ENCODE measurements at places on chromosomes 7 and 10.

DNA sequence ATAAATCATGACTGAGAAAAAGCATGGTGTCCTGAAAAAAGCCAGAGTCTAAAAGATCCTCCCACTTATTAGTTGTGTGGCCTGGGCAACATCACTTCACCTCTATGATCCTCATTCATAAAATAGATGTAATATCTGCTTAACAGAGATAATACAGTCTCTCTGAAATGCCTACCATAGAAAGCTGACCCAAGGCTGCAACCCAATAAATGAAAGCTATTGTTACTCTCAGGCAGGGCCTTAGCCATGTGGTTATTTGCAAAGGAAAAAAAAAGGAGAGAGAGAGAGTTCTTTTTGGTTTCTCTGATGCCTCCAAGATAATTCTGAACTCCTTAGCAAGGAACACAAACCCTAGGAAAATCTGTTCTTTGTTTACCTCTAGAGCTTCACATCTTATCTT is 7.9 kb downstream of the FAM13C start:
- no peak for DNase-seq

GRCh38 chr10:80686734-80687475 is 149.2 kb downstream of the SH2D4B start:
- no peak for DNase-seq

DNA sequence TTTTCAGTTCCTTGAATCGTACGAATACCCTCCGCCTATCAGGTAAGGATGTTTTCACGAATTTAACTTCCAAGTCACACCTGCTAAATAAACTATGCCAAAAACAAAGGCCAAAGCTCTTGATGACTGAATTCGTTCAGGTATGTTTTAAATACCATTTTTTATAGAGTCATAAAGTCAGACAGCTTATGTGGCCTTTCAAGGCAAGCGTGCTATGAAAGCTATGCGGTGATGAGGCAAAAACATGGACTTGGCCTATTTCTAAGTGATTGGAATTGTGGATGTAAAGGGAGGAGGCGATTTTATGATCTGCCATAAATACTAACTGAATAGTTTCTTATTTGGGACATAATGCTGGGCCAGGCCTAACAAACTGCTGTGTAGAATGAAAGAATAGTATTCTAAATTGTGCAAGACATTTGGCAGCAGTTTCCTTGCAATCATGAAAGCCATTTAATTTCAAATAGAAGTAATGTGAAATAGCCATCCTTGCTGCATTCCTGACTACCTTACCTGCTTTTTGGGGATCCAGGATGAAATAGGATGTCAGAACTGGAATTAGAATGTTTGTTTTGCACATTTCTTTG is 14.0 kb downstream of the SLC39A12 start:
- DNase-seq, result no peak

GRCh38 chr7:47885987-47886811 is 62.1 kb downstream of the PKD1L1 start:
- DNase-seq, result no peak

DNA sequence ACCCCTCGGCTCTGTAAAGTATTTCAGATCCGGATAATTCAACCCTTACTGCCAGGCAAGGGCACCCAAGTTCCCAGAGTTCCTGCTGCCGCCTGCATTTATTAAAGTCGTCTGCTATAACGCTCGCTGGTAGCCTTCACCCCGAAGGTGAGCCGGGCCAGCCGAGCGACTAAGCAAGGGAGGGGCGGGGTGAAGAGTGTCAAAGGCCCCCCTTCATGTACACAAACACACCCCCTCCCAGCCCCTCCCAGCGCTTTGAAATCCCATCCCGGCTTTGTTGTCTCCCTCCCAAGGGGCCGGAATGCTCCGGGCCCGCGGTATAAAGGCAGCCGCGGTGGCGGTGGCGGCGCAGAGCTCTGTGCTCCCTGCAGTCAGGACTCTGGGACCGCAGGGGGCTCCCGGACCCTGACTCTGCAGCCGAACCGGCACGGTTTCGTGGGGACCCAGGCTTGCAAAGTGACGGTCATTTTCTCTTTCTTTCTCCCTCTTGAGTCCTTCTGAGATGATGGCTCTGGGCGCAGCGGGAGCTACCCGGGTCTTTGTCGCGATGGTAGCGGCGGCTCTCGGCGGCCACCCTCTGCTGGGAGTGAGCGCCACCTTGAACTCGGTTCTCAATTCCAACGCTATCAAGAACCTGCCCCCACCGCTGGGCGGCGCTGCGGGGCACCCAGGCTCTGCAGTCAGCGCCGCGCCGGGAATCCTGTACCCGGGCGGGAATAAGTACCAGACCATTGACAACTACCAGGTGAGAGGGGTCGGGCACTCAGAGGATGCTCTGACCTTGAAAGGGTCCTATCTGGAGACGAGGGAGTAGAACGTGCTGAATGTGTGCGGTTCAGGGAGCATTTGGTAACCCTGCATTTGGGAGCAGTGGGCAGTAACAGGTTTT is at the start of gene DKK1:
TSS of gene DKK1 (plus strand) at position 349 of the 889 bp plus-strand sequence. CDS start at position 503, 154 bp downstream.
- DNase-seq, result peak; percentile 81

GRCh38 chr10:127142136-127142535 is 54.3 kb downstream of the INSYN2A start:
- no peak for DNase-seq

- DNase-seq, result no peak
These were observed 2.0 kb downstream of the LDB3 start for GRCh38 chr10:86670290-86670811.

- DNase-seq, result no peak
These were observed 167.9 kb downstream of the LCOR start for GRCh38 chr10:96999987-97000386.

GRCh38 chr10:116748041-116748440 is 5.7 kb upstream of the HSPA12A start:
- DNase-seq, result peak; percentile 83

DNA sequence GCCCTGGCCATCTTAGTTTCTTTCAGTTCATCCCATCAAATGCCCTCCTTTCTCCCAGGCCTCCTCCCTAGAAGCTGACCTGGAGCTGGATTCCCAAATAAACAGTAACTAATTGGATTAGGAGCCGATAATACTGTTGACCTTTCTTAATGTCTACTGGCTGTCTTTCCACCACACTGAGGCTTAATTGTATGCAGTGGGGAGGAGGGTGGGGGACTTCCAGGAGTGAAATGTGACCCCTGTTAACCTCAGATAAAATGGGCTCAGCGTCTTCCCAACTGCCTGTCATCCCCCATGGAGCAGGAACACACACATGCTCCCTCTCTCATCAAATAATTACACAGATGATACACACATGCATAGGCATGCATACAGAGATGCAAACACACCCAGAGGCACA is 53.7 kb upstream of the LBX1 start:
- no peak for DNase-seq

- DNase-seq, result peak; percentile 29
These were observed 232.4 kb downstream of the AHR start for GRCh38 chr7:17530741-17531421.
